Mesothelial cell of epicardium (in vitro differentiated cells): ENCODE measurements at places on chromosomes 12 and 14.

- H3K27me3 ChIP-seq: no peaks in the 10 kb centered on the region
- no peak overlapping the region for H3K27ac ChIP-seq
- H3K4me1 ChIP-seq: peaks cover 5% of the 10 kb centered on the region
- peaks cover 26% of the 10 kb centered on the region for H3K36me3 ChIP-seq
Observed at GRCh38 chr12:122348505-122348904, 74.0 kb downstream of the CLIP1 start.

DNA sequence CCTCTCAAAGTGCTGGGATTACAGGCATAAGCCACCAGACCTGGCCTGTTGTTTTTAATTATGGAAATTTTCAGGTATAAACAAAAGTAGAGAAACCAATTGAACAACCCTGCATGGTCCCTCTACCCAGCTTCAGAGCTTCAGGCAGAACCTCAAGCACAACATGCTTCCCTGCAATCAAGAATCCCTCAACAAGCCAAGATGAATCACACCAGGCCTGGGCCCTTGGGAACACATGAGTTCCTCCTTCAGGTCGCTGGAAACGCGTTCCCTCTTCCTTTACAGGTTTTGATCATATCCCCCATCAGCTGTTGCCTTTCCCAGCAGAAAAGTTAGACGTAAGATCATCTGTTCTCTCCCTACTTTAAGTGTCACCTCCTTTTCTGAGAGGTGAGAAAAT lies 20.5 kb upstream of the CORO1C start:
- no peaks in the 10 kb centered on the region for H3K36me3 ChIP-seq
- H3K27ac ChIP-seq: peak overlapping the region; percentile 0
- no peak overlapping the region for H3K4me3 ChIP-seq
- no peak for DNase-seq
- peaks cover 5% of the 10 kb centered on the region for H3K4me1 ChIP-seq
- H3K27me3 ChIP-seq: no peaks in the 10 kb centered on the region

- H3K4me1 ChIP-seq: peaks cover 23% of the 10 kb centered on the region
- H3K27ac ChIP-seq: no peak overlapping the region
- no peak overlapping the region for H3K4me3 ChIP-seq
- H3K36me3 ChIP-seq: peaks cover 2% of the 10 kb centered on the region
- DNase-seq: no peak
- no peaks in the 10 kb centered on the region for H3K27me3 ChIP-seq
Observed at GRCh38 chr14:51145246-51145645, 50.3 kb upstream of the TRIM9 start.

- H3K4me1 ChIP-seq: no peaks in the 10 kb centered on the region
- no peak for DNase-seq
- no peak overlapping the region for H3K27ac ChIP-seq
- no peak overlapping the region for H3K4me3 ChIP-seq
- no peaks in the 10 kb centered on the region for H3K36me3 ChIP-seq
Observed at GRCh38 chr12:11958221-11959091, 112.3 kb upstream of the BCL2L14 start.

DNA sequence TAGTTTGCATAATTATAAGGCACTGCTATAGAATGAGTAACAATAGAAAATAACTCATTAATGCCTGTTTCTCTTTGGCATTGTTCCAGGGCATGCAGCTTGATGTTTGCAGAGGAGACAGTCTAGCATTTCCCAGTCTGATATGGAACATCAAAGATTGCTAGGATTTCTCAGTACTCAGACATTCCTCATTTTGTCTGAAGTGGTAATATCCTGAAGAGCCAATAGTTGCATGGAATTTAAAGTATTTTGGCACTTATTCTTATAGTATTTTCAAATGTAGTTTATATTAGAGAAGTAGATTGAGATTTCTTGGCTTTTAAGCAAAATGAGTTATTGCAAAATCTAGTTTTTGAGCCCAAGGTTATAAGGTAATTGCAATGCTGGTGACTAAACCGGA lies 337.3 kb upstream of the E2F7 start:
- no peak overlapping the region for H3K4me3 ChIP-seq
- DNase-seq: no peak
- peaks cover 22% of the 10 kb centered on the region for H3K4me1 ChIP-seq
- H3K27ac ChIP-seq: peak overlapping the region; percentile 40

- no peaks in the 10 kb centered on the region for H3K36me3 ChIP-seq
- no peak for DNase-seq
- no peaks in the 10 kb centered on the region for H3K27me3 ChIP-seq
Observed at GRCh38 chr14:69044965-69045555, 66.0 kb upstream of the ACTN1 start.

DNA sequence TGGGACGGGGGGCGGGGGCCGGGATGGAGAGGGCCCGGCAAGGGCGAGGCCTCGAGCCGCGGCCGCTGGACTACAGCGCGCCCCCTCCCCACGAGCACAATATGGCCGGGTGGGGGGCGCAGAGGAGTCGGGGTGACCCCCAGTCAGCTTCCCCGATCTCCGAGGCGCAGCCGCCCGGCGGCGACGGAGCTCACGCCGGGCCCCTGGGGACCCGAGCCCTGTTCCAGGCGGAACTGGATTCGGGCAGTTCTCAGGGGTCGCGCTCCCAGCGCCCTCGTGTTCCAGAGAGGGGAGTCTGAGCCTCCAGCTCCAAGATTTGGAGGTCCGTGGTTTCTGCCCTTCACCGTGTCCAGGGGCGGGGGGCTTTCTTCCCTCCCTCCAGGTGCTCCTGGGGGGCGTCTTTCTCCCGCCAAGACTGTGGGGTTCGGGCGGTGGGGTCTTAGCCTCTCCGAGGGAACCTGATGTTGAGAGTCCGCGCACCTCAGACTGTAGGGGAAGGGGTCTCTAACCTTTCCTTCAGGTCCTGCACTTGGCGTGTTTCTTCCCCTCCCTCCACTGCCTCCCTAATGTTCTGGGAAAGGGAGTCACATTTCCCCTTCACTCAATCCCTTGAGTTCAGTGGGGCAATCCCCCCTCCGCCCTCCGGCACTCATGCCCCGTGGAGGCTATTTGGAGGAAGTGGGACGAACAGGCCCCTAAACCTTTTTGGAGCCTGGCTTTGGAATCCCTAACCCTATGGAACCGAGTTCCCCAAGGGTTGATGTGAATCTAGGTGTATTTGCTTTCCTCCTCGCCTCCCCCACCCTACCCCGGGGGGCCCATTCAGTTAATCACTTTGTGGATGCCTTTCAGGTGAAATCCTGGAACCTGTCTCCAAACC lies 584 bp downstream of the ACVR1B start:
- no peak for DNase-seq
- H3K36me3 ChIP-seq: no peaks in the 10 kb centered on the region
- H3K4me1 ChIP-seq: peaks cover 36% of the 10 kb centered on the region
- H3K27me3 ChIP-seq: peaks cover 35% of the 10 kb centered on the region

- no peak overlapping the region for H3K4me3 ChIP-seq
- H3K27me3 ChIP-seq: no peaks in the 10 kb centered on the region
- H3K4me1 ChIP-seq: peaks cover 56% of the 10 kb centered on the region
- H3K27ac ChIP-seq: no peak overlapping the region
Observed at GRCh38 chr12:46389031-46389616, 16.6 kb upstream of the SLC38A2 start.
